ENCODE measurements at places on chromosomes 16 and 17.

- DNase-seq: no peak
These were observed 262.6 kb downstream of the PRKCA start for GRCh38 chr17:66564992-66565465.

DNA sequence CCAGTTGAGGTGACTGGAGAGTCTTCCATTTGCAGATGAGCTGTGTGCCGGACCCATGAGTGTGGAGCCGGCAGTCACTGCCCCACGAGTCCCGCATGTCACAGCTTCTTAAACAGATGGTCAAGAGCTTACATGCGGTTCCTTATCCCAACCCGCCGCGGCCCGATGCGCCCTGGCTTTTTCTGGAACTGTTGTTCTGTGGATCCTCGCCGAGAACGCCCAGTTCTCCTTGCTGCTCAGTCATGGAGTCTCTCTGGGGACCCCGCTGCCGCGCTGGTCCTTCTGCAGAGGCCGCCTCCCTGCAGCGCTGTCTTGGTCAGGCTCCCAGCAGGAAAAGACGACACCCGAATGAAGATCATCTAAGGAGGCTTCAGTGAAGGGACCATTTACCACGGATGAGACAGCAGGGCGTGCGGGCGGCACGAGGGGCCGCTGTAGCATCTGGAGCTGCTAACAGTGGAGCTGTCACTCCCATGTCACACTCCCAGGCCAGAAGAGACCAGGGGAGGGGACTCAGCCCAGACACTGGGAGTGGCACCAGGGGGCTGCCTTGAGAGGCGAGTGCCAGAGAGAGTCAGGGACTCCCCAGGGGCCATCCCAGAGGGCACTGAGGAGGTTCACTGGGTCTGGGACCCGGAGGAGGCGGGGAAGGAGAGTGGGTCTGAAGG, 10.8 kb upstream of the LGALS3BP start:
- no peak for DNase-seq

GRCh38 chr17:16304830-16305229, 48.4 kb downstream of the CENPV start:
- DNase-seq: no peak

GRCh38 chr17:58528443-58528842, 14.0 kb upstream of the MTMR4 start:
- no peak for DNase-seq

GRCh38 chr17:43125967-43126910, 1.1 kb upstream of the BRCA1 start:
- DNase-seq: no peak

- no peak for DNase-seq
These were observed 5.8 kb upstream of the FASN start for GRCh38 chr17:82103553-82104451.
